ENCODE measurements at places on chromosomes 7 and 10.

DNA sequence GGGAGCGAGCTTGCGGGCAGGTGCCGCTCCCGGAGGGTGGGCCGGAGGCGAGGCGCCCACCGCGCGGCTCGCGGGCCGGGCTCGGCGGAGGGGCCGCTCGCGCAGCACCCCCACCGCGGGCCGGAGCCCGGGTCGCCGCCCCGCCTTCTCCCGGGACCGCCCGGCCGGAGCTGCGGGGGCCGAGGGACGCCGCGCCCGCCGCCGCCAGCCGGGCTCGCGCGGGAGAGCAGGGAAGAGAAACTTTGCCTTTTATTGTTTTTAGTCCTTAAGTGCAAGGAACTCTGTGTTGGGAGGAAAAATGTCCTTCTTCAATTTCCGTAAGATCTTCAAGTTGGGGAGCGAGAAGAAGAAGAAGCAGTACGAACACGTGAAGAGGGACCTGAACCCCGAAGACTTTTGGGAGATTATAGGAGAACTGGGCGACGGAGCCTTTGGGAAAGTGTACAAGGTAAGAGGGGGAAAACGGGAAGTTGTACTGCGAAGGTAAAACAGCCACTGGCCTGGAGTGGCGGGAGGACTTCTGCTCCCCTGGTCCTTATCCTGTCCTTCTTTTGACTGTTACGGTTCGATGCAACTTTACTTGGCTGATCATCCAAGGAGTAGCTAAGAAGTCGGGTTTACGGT lies 620 bp downstream of the SLK start:
- DNase-seq = peak; percentile 28

- no peak for DNase-seq
Measured at GRCh38 chr10:44935201-44935965, 24.2 kb upstream of the RASSF4 start.

GRCh38 chr7:85564861-85565260 lies 378.0 kb upstream of the SEMA3D start:
- DNase-seq = no peak

GRCh38 chr7:55440040-55440690 lies 75.0 kb downstream of the LANCL2 start:
- DNase-seq = no peak

Measured in SK-N-DZ (cell line).